ENCODE measurements at places on chromosomes 5 and 9.

DNA sequence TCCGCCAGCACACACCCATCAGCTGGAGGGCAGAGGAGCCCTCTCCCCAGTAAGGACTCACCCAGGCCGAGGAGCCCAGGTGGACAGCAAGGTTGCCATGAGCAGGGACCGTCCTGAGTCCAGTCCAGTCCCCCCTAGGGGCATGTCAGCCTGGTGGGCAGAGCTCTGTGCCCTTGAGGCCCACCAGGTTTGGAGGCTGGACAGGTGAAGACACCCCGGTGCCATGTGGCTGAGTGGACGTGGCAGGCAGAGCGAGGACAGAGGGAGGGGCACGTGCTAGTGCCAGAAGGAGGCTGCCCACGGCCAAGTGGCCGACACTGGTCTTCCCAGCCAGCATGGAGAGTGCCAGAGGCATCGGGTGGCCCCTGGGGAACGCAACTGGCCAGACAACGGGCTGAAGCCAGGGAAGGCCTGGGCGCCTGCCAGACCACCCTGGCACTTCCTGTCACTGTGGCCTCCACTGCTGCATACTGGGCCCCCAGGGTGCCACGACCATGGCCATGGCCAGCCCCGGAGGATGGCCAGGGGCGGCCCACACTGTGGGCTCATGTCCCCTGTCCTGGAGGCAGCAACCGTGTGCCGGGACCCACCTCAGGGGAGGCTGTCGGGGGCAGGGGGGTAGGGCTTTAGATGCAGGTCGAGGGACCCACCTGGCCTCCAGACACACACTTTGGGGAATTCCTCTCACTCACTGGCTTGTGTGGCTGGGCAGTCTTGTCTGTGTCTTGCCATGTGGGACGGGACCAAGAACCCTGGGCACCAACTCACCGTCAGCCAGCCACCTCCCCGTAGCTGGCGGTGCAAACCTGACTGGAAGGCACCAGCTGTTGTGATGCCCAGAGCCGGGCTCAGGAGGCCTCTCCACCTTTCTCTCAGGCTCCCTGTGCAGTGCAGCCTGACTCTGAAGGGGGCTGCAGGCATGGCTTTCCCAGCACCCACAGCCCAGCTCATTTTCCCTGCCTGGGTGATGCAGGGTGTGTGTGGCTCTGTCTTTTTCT, 42.3 kb upstream of the LPCAT1 start:
- DNase-seq, result no peak

DNA sequence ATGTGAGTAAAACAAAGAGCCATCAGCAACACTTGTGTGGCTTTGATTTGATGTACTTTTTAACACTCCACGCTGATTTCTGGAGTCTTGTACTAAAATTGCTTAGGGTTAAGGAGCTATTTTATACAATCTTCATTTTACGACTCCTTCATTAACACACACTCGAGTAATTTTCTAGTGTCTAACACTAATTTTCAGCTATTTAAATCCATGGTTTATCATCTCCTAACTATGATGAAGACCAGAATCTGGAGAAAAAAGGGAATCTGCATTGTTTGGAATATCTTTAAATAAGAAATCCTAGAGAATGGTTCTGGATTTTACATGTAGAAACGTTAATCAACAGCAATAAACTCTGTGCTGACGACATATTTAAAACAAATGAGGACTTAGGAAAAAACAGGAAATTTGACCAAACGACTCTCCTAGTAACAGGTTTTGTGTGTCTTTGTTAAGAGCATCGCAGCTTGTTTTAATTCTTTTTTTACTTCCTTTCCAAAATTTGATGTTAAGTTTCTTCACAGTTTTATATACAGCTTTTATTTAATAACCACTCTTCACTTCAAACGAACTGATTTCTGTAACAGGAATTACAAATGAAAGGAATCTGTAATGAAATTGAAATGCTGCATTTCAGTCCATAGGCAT, 138.5 kb downstream of the AOPEP start:
- DNase-seq, result no peak

DNA sequence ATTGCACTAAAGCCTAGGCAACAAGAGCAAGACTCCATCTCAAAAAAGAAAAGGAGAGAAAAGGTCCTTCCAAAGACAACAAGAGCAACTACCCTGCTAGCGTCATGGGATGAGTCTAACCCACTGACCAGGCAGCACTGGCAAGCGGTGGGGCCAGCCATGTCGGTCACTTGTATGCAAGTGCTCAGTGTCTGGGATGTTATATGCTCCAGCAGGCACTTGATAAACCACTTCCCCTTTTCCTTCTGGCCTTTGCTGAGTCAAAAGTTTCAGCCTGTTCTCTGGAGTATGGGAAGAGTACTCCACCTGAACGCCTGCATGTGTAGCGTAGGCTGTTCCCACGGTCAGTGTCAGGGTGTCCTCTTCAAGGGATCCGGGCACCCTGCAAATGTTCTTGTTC, 9.2 kb upstream of the MXD3 start:
- DNase-seq, result no peak

DNA sequence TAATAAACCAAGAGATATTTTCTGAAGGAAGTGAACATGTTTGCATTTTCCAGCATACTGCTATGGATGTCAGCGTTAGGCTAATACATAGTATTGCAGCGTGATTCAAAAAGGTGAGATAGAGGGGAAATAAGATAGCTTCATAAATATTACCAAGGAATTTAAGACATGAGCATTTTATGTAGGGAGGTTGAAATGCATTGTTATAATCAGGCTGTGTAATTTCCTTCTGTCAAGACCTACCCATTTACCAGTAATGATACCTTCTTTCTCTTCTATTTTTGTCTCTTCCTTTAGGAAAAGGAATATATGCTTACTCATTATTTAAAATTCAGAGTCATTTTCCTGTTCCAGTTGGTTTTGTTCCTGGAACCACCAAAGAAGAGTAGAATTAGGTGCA, 33.3 kb downstream of the PIK3R1 start:
- no peak for DNase-seq

DNA sequence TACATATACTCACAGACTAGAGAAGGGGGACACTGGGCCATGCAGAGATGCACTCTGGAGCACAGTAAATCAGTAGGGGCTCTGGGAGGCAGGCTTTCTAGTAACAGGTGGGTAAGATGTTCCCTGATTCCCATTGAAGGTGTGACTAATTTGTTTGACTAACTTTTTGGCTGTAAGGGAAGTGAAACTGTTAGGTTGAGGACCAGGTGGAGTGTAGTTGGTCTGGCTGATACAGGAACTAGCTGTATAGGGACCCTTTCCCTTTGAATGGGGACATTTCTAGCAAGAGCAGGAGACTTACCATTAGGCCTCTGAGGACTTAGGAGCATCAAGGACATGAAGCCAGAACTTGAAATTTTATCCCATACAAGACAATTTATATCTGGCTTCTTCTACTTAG, 989.6 kb upstream of the COX7C start:
- DNase-seq, result no peak

DNA sequence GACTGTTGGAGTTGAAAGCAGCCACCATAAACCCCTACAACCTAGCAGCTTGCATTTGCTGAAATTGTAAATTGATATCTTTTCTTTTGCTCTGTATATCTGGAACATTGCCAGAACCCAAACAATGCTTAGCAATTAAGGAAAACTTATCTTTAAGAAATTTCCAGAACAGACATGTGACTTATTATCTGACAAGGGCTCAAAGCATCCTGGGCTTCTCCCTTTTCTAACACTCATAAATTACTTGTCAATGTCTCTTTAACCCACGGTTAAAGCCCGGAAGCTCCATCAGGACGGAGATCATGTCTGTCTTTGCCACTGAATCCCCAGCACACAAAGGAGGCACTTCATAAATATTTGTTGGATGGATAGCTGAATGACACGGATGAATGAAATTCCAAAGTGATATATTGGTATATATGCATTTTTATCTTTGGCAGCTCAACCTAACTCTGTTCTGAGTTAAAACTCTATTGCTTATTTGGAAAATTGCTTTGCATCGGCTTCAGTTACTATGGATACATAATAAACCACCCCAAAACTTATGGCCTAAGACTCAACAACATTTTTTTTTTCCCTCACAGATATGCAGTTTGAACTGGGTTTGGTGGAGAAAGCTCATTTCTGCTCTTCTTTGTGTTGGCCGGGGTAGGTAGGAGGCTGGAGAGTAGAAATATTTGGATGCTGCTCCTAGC, 103.1 kb upstream of the CLINT1 start:
- DNase-seq, result no peak

DNA sequence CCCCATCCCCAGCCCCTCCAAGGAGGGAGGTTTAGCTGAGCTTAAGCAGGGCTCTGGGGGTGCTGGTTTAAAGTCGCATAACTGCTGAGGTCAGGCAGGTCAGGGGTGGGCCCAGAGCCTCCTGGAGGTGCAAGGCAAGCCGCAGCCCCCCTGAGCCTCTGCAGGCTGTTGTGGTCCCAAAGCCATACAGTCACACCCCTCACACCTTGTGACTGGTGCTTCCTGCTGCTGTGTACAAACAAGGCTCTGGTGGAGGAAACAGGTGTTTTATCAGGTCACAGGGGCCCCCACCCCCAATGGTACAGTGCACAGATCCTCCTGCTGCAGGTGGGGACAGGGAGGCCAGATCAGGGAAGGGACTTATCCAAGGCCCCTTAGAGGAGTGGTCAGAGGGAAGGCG, 8.0 kb downstream of the TCF7 start:
- no peak for DNase-seq

- DNase-seq, result no peak
These were observed 1173.2 kb downstream of the TAF11L14 start for GRCh38 chr5:18807256-18808149.

DNA sequence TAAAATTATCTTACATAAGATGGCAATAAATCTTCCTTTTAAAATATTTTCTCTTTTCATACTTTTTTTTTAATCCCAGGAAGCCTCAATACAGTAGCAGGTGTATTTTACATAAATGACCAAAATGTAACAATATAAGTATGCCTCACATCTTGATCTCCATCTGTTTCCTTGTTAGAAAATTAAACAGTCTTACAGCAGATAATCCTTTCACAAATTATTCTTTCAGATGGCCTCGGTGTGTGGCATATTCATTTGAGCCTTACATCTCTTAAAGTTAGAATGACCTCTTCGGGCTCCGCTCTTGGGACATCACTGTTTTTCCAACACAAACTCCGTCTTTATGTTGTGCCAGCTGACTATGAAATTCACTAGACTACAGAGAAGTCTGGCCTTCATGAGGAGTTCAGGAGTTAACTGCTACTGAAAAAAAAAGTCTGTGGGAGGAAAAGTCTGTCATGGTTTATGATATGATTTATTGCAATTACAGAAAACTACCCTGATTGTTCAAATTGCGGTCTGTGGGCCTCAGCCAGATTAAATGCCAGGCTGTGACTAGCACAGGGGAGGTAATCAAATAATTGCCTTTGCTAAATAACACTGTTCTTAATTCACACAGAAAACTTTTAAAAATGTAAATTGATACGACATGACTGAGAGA, 292.9 kb upstream of the PUM3 start:
- no peak for DNase-seq

Data from NCI-H774 (cell line).